ENCODE measurements at places on chromosomes 11 and 22.

GRCh38 chr11:33324302-33324985 is 67.3 kb downstream of the HIPK3 start:
- no peak for DNase-seq

DNA sequence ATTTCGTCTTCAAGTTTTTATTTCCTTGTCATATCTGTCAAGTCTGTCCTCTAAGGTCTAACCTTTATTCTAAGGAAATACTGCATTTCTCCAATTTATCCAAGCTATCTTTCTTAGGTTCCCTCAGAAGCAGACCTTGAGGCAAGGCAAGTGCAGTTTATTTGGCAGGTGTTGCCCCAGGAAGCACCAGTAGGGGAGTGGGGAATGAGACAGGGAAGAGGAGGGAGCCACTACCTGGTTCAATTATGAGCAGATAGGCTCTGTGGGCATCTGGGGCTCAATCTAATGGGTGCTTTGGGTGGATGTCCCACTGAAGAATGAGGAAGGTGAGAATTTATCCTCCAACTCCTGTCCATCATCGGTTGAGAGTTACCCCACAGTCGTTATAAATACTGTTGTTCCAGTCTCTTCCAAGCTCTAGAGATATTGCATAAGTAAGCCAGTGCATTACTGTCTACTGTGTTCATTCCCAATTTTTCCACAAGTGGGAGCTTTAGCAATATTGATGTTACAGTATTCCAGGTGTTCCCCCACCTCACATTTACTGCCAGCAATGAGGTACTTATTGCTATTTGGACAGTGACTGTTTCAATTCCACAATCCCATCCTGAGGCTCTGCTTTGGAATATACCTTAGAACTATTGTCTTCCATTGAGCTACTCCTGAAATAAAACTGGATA is 154.9 kb upstream of the CEP126 start:
- DNase-seq = peak; percentile 28

DNA sequence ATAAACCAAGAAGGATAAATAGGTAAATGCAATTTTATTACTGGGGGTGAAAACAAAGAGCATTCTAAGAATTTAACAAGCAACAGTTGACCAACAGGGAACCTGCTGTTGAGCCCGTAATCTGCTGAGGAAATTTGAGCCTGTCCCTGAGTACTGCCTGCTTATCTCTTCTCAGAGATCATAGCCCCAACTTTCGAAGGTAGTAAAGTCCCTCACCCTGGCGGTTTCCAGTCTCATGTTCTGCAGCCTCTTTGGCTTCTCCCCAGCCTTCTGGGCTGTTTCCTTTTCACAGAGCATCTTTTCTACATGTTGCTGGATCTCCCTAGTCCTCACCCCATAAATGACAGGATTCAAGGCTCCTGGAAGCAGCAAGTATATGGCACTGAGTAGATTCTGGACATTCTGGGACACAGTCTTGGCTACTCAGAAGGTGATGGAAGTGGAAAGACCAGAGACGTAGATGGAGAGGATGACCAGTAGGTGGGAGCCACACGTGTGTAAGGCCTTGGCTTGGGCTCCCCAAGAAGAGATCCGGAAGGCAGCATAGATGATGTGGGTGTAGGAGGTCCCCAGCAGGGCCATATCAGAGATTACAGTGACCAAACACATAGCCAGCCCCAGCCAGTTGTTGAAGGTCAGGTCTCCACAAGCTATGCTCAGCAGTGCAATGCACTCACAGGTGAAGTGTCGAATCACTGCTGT is 51.6 kb downstream of the RRM1 start:
- DNase-seq = no peak

- DNase-seq = peak; percentile 5
These were observed at the start of gene TCN2 for GRCh38 chr22:30606455-30607299. TCN2 (plus strand) TSS chr22:30607174; CDS start chr22:30607332, 158 bp downstream.

GRCh38 chr11:32723332-32723731 is 71.1 kb downstream of the CCDC73 start:
- DNase-seq = no peak

DNA sequence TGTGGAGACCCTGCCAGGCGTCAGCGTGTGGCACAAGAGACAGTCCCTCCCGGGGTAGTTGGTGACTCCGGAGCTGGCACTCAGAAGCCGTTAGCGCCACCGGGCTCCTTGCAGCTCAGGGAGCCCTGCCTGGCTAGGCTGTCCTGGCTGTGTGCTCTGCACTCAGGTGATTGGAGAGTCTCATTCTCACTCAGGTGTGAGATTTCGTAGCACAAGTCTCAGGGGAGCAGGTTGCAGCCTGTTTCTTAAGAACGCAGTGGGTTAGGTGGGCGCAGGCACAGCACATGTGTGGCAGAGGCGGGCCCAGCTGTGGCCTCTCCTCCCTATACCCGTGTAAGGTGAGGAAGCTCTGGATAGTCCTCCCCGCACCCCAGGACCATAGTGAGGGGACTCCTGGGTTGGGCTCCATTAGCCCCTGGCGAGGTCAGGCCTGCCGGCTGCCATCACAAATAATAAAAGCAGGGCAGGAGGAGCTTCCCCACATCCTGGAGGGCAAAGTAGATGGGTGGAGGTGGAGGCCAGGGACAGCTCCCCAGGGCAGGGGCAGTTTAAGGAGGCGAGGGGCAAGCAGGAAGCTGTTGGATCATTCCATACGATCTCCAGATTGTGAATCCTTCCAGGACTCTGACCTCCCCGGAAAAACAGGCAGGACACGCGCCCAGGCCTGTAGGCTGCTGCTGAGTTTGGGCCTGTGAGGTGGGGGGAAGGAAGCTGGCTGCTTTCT is 39.4 kb downstream of the SBF1 start:
- DNase-seq = no peak

GRCh38 chr11:88105526-88105925 is 69.7 kb downstream of the RAB38 start:
- DNase-seq = no peak

All from NCI-H2081 (cell line).